Adrenal gland (tissue), 19 donors: ENCODE measurements at places on chromosomes 3 and 15. TPM values are rescaled to one million over a fixed set of nuclear protein-coding genes. Genes with fewer than 3 reads are reported as not detected.

The PCYT1A gene
- 64.8 TPM for total RNA-seq

GRCh38 chr15:78420766-78421165 lies 17.2 kb upstream of the IREB2 start:
- no peaks in the 10 kb centered on the region for H3K36me3 ChIP-seq
- no peaks in the 10 kb centered on the region for H3K4me1 ChIP-seq
- no peak overlapping the region for H3K4me3 ChIP-seq
- DNase-seq, result no peak
- peaks cover 5% of the 10 kb centered on the region for H3K27me3 ChIP-seq
- no peak overlapping the region for H3K27ac ChIP-seq

DNA sequence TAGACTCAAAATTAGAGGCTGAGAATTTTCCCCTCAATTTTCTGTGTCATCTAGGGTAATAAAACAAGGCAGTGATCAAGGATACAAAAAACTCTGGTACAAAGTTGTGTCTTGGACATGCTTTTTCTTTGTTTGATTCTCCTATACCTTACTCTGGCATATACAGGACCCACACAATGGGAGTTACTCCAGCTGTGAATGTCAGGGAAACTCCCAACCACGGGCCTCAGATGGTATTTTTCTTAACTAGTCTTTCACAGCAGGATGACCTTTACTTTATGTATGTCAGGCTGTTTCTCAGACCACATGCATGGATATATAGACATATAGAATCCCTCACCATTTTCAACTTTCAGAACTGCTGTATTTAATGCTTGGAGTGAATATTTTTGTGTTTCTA lies 41.3 kb downstream of the FEZF2 start:
- H3K36me3 ChIP-seq, result no peaks in the 10 kb centered on the region
- H3K27ac ChIP-seq, result no peak overlapping the region
- DNase-seq, result no peak
- H3K27me3 ChIP-seq, result no peaks in the 10 kb centered on the region

GRCh38 chr3:69684309-69684961 lies 54.8 kb upstream of the MITF start:
- DNase-seq, result no peak
- H3K27ac ChIP-seq, result no peak overlapping the region
- no peak overlapping the region for H3K4me3 ChIP-seq
- peaks cover 8% of the 10 kb centered on the region for H3K27me3 ChIP-seq
- no peaks in the 10 kb centered on the region for H3K36me3 ChIP-seq

DNA sequence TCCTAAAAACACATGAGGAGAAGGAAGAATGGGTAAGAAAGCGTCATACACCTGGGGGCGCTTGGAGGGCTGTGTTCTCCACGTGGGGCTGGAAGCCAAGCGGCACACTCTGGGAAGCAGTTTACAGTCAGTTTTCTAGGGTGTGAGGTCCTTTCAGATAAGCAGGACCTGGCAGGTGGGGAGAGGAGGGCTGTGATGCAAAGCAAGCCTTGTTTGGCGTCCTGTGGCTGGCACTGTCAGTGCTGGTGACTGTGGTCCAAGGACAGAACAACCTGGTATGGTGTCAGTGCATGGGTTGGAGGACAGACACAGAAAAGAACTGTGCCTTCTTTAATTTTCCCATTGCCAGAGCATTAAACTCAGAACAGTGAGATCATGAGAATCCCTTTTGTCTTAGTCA lies 260.7 kb upstream of the NR2E3 start:
- no peak overlapping the region for H3K4me3 ChIP-seq
- H3K27me3 ChIP-seq, result no peaks in the 10 kb centered on the region
- peaks cover 6% of the 10 kb centered on the region for H3K4me1 ChIP-seq
- no peaks in the 10 kb centered on the region for H3K36me3 ChIP-seq
- DNase-seq, result no peak
